HS-5 (cell line): ENCODE measurements at places on chromosomes 2 and 18.
A peak's percentile ranks its signal among the peaks of the same experiment; 100 is the strongest.

- DNase-seq: peak; percentile 69
Observed at GRCh38 chr18:58213440-58213839, 169.4 kb downstream of the NEDD4L start.

- no peak for DNase-seq
Observed at GRCh38 chr2:97936199-97936598, 59.5 kb downstream of the TMEM131 start.

DNA sequence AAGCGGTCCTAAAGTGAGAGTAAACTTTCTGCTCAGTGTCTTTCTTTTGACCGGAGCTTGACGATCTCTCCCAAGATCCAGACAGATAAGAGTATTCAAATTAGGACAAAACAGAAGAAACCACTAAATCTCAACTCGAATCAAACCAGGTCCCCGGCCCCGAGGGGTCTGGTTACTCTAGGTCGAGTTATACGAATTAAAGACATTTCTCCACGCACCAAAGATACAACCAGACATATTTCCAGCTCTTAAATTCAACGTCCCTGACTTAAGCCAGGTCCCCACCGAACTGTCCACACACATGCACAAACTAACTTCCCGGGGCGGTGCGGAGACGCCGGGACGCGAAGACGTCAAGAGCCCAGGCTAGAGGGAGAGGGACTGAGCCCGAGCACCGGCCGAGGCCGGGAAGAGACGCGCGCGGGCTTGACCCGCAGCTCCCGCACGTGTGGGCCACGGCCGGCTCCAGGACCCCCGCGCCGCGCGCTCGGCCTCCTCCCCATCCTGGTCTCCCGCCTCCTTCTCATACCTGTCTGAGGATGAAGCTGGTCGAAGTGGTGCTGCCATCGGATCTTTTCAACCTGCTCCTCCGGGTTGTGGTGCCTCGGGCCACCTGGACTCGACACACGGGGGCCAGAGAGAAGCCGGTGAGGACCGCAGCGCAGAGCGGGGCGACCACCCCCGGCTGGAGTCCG, 896 bp downstream of the CACNB4 start:
- no peak for DNase-seq

DNA sequence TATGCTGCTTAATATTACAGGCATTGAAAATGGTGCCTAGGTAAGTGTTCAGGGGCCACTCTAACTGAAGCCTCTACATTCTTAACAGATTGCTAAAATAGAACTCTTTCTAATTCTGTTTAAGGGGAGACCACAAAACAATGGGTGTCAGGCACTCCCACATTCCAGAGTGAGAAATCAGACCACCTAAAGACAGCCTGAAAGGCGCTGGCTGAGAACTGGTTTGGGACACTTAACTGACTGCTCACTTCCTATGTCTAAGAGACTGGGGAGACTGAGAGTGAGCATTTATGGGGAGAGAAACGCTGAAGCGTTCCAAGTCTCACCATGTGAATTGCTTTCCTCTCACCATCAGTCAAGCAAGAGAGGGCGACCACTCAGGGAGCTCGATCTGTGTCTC, 108.8 kb upstream of the ITGB6 start:
- peak; percentile 87 for DNase-seq

DNA sequence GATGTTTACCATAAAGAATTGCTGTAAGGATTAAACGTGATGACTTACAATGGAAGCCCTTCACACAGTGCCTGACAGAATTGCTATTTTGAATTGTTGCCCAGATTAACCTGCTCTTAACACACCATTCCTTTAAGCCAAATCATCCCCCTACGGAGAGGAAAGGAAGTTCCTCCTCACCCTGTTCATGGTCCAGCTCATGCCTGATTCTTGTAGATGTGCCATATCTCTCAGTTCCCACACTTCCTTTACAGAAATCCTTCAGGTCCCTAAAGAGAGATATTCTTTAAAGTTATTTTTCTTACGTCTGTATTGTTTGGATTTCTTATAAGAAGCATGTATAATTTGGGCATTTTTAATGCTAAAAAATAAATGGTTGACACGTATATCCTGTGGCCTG, 127.5 kb upstream of the DAPL1 start:
- DNase-seq: peak; percentile 79

DNA sequence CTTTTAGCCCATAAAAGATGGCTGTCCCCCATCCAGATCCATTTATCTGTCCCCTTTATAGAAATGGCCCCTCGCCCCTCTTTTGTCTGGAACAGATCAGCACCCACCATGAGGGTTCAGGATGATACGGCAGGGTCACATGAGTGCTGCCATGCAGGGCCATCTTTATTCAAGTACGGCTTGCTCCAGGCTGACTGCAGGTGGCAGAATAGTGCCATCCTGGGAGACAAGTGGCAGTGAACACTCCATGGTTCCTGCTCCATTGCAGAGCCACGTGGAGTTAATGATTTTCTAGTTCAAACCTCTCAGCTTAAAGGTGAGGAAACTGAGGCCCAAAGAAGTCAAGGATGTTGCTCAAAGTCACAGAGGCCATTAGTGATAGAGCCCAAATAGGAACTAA, 180.6 kb downstream of the CLIP4 start:
- DNase-seq: no peak

DNA sequence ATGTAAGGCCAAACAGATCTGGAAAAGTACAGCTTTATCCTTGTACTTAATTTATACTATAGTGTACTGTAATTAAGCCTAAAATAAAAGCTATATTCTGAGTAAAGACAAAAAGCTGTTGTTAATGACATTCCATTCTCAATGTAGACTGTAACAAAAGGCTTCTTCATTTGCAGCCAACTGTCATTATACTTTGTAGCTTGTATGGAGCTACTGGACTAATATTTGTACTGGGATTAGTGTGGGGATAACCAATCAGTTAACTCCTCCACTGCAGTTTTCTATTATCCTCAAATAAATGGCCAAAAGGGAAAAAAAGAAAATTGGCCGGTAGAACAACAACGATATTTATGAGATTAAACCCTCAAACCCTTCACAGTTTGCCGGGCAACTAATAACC, 66.5 kb downstream of the STK39 start:
- DNase-seq: no peak

- peak; percentile 39 for DNase-seq
Observed at GRCh38 chr2:138391946-138392345, 109.6 kb upstream of the SPOPL start.

DNA sequence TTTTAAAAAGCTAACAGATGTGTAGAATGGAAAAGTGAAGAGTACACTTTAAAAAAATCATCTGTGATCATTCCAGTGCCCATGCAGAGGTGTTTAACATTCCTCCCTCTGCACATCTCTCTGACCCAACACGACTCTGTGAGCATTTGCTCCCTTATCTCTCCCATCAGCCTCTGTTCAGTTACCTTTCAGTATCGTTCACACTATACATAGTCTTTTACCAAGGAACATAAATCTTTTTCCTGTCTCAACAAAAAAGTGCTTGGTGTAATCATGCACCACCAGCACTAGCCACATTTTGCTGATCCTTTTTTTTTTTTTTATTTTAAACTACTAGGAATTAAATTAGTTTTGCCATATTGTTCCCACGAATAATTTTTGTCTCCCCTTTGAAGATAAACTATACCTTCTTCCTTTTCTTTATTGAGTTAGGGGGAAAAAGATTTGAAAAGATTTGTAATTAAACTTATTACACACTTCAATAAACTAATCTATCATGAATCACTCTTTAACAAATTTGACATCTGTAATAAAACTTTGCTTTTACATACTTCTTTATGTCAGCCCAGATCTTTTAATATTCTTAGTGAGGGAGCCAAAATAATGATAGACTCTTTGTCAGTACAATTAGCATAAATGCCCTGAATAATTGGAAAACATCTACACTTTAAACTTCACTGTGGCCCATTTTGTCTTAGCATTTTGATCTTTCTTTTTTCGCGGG, 489.8 kb upstream of the FANCL start:
- no peak for DNase-seq
